ENCODE measurements at places on chromosomes 4 and X.

DNA sequence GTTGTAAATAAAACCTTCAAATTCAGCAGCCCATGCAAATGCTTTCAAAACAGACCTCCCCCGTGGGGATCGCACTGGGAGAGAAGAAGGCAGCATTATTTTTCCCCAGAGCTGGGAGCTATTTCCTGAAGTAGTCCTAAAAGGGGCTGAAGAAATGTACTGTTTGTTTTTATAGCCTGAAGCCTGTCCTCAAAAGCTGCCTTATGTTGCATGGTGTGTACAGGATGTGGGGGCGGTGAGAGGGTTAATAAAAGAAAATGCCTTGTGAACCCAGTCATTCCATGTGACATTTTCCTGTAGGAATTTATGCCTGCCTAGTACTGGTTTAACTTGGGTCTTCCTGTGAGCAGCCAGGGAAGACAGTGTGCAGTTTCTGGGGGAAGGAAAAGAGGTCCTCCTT lies 144.1 kb downstream of the SOWAHB start:
- DNase-seq, result no peak

DNA sequence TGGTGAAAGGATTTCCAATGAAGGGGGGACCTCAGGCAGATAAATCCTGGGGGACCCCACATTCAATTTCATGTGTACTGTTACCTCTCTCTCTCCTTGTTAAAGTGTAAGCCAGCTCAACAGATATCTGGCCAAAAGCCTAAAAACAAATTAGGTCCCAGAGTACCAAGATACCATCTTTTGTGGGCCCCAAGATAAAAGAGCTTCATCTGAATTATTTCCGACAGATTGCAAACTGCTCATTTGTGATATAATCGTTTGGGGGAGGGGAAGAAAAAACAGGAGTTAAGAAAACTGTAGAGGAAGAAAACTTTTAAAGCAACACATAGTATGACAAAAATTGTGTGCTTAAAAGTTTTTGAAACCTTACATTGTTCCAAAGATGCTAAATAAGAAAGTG lies 33.6 kb downstream of the GRIA3 start:
- no peak for DNase-seq

DNA sequence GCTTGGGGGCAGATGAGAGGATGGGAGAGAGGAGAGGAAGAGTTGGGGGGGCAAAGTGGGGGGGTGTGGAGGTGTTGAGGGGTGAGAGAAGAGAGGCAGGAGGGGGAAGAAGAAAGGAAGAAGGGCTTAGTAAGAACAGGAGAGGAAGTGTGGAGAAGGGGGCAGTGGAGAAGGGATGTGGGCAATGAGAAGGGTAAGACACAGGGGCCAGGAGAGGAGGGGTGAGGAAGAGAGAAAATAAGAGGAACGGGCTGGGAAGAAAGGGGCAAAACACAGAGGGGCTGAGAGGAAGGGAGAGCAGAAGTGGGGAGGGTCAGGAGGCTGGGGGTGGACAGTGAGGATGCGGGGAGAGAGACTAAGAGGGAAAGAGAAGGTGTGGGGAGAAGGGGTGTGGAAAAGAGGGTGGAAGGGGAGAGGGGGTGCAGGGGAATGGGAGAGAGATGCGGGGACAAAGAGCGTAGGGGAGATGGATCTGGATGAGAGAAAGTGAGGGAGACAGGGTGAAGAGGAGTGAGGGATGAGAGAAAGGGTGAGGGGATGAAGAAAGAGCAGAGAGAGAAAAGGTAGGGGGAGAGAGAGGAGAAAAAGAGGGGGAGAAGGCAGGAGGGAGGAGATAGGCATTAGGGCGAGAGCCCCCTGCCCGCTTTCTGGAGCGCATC lies 12.9 kb downstream of the SH3KBP1 start:
- DNase-seq, result no peak

GRCh38 chr4:41452484-41453225 lies 85.3 kb upstream of the LIMCH1 start:
- DNase-seq, result no peak

DNA sequence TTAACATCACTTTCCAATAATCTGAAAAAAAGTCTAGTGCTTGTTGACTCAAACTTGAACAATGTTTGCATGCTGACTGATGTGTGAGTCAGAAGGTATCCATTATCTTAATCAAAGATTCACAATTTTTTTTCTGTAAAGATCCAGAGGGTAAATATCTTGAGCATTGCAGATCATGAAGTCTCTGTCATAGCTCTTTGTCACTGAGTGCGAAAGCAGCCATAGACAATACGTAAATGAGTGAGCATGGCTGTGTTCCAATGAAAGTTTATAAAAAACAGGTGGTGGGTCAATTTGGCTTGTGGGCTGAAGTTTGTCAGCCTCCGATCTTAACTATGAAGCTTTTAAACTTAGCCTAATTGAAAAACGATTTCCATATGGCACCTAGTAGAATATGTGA lies 37.7 kb downstream of the NHS start:
- no peak for DNase-seq

DNA sequence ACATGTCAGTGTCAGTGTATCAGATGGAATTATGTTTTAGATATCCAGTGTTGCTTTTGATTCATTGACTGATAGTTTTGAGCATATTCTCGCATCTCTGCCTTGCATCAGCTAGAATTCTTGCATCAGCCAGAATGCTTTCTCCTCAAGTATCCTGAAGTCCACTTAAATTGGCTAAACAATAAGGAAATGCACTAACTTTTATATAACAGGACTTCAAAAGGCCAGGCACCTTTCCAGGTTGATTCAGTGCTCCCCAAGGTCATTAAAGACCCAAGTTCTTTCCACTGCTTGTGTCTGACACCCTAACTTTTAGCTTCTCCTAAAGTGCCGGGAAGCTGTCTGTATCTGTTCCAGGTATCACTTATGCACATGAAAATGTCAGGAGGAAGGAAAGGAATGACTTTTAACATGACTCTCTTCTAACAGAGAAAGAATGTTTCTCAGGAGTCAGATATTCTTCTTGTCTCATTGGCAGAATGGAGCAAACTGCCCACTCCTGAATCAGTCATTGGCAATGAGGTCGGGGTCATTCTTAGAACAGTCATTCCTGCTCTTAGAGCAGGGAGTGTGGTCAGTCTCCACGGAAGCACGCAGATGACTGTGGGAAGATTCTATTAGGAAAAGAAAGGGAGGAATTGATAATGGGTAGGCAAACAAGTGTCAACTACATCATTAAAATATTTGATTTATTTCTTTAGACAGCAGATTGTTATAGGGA lies 92.9 kb upstream of the TLL1 start:
- DNase-seq, result no peak

- no peak for DNase-seq
Observed at GRCh38 chr4:68489338-68489737, 42.1 kb downstream of the TMPRSS11E start.

- no peak for DNase-seq
Observed at GRCh38 chr4:100649417-100649816, 131.6 kb upstream of the EMCN start.

GRCh38 chr4:176360446-176360845 lies 40.7 kb downstream of the SPCS3 start:
- no peak for DNase-seq

GRCh38 chrX:148902581-148902980 lies 402.2 kb downstream of the AFF2 start:
- DNase-seq, result no peak

DNA sequence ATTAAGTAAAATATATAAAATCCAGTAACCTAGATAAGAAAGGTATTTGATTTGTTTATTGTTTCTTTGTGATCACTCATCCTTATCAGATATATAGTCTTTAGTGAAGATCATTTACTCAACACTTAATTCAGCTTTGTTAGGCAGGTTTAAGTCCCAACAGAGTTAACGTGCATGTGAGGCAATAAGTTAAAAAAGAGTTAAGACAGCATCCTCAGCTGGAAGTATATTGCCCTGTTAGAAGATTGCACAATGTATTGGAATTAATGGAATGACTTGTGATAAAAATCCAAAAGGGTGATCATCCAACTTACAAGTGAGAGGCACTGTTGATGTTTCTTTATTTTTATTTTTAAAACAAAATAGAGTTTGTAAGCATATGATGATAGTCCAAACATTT lies 1162.1 kb downstream of the RAPGEF2 start:
- no peak for DNase-seq

- DNase-seq, result no peak
Observed at GRCh38 chr4:94171616-94172015, 36.0 kb upstream of the SMARCAD1 start.

DNA sequence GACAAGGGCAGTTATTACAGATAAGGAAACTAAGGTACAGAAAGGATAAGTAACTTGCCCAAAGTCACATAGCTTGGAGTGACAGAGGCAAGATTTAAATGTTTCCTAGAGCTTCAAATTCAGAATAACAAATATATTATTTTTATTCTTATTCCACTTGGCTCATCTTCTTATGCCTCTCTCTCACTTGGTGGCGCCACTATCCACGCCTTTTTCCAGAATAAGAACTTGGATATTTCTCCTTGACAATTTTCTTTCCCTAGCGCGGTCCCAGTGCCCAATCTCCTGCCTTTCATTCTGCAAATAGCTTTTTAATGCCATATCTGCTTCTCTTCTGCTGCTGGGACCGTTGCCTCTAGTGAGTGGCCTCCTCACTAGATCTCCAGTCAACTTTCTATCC lies 78.5 kb downstream of the MSN start:
- DNase-seq, result no peak

DNA sequence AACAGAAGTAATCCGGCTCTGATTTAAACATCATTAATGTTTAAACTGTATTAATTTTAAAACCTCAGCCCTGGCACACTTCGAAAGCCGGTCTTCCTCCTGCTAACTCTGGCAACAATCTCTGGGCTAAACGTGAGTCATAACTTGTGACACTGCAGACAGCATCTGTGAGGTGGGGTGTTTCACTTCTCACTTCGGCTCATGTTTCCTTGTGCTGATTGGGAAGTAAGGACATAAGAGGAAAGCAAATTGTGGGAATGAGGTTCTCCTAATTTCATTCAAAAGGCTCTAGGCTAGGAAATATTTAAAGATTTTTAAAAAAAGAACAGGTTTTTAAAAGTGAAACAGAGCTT lies 139.9 kb upstream of the USP9X start:
- peak; percentile 54 for DNase-seq

GRCh38 chr4:86106475-86106874 lies 253.4 kb downstream of the MAPK10 start:
- no peak for DNase-seq

- no peak for DNase-seq
Observed at GRCh38 chr4:111602848-111603247, 542.4 kb upstream of the FAM241A start.

- DNase-seq, result no peak
Observed at GRCh38 chr4:150411520-150411919, 170.4 kb upstream of the MAB21L2 start.

DNA sequence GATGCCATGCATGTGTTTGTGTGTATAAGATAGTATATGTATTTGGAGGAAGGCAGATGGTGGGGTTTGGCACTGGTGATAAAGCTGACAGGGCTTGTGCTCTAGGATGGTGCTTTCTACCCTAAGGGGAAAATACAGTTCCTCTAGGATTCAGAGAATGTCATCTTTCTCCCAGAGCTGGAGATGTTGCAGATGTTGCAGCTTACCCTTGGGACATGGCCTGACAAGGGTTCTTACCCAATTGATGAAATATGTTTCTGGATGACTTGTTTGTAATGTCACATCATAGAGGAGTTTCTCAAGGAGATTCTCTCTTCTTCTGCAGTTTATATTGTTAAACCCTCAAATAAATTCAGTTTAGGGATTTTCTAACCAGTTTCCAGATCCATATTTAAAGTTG lies 52.5 kb upstream of the PITX2 start:
- DNase-seq, result no peak

DNA sequence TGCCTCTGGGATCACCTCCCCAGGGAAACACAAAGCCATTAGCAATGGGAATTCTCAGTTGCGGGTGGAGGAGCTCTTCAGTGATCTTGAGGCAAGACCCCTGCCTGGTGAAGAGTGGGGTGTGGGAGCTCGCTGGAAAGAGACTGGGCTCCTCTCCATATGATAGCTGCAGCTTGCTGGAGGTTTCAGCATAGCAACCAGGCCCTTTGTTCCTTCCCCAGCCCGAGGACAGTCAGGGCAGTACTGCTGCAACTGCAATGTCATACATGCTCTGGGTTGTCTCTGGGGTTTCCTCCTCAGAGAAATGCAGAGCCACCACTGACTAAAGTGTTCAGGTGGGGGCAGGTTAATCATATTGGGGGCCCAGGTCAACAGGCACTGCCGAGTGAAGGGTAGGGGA lies 81.3 kb downstream of the ARHGAP24 start:
- DNase-seq, result no peak

GRCh38 chr4:40829586-40829985 lies 79.8 kb downstream of the NSUN7 start:
- no peak for DNase-seq

DNA sequence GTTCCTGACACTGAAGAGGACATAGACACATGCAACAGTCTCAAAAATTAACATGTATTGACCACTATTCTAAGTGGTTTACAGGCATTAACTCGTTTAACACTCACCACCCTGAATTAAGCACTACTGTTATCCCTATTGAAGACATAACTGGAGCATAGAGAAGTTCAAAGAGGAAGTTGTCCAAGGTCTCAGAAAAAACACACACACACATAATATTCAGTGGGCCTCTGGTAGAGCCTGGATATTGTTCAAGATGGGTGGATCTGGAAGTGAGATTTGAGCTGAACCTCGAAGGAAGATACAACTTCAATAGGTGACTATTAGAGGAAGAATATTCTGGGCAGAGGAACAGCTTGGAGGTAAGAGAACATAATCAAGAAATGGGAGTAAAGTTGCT lies 334.9 kb downstream of the HNRNPD start:
- no peak for DNase-seq

GRCh38 chr4:150681063-150681462 lies 99.1 kb downstream of the MAB21L2 start:
- DNase-seq, result no peak

- DNase-seq, result no peak
Observed at GRCh38 chr4:105058177-105058812, 88.4 kb upstream of the TET2 start.

DNA sequence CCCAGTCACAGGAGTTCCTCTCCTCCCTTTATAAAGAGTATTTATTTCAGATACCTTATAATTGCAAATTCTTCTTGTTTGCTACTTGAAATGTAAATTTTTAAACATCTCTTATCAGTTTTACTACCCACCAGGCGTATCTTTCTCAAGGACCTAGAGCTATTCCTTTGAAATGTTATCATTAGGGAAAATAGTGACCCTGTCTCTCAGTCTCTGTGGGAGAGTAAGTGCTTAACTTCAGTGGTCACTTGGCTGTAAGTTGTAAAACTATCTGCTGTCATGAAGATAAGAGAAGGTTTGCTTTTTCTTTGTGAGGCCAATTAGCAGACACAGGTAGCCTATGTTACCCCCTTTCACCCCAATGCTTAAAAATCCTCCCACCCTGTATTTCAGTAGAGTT lies 241.6 kb downstream of the TACR3 start:
- no peak for DNase-seq

All from tibial nerve (tissue), 4 donors.